ENCODE measurements at places on chromosomes 7 and 10. TPM values are rescaled to one million over a fixed set of nuclear protein-coding genes. Genes with fewer than 3 reads are reported as not detected.
A peak's percentile ranks its signal among the peaks of the same experiment; 100 is the strongest.

DNA sequence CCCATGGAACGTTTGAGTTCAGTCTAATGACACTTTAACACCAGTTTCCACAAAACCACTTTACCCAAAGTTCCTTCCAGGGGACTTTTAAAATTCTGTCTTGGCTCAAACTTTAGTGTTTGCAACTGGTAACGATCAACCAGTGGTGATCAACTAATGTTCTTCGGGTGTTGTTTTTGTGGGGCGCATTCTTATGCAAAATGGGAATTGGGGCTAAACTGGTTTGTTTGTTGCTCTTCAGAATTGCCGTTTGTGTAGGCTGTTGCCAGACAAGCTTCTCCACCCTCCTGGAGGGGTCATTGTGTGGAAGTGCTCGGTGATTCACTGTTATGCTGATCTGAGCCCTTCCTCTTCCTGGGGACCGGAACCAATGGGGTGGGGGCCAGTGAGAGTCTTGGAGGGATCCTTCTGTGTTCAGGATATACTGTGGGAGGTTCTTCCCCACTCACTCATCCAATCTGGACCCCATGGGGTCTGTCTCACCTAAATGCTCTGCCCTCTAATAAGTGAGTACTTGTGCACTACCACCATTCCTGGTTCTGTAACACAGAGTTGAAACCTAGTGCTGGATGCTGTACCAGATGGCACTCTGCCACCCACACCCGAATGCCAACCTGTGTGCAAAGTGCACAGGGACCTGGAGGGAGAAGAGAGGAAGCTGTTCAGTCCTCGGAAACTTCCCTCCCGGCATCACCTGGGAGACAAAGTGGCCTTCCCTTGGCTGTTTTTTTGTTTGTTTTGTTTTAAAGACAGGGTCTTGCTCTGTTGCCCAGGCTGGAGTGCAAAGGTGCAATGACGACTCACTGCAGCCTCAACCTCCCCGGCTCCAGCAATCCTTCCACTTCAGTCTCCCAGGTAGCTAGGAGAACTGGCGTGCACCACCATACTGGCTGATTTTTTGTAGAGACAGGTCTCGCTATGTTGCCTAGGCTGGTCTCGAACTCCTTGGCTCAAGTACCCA is 2.1 kb downstream of the NFE2L3 start:
- peak; percentile 36 for DNase-seq

- DNase-seq = peak; percentile 98
Measured at GRCh38 chr10:24901686-24902399, 50.6 kb downstream of the PRTFDC1 start.

DNA sequence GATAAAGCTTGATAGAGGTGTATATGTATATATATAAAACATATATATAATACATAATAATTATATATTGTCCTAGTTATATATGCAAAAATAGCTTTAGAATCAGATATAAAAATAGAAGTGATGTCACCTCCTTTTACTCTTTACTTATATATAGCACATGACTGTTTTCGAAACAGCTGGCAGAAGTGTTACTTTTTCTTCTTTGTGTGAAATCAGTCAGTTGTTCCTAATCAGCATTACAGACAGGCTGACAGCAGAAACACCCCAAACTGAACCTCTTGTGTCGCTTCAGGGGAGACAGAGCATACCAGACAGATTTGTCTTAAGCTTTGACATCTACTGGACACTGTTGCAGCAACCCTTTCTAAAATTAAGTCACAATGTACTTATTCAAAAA is 684.9 kb upstream of the CELF2 start:
- no peak for DNase-seq

DNA sequence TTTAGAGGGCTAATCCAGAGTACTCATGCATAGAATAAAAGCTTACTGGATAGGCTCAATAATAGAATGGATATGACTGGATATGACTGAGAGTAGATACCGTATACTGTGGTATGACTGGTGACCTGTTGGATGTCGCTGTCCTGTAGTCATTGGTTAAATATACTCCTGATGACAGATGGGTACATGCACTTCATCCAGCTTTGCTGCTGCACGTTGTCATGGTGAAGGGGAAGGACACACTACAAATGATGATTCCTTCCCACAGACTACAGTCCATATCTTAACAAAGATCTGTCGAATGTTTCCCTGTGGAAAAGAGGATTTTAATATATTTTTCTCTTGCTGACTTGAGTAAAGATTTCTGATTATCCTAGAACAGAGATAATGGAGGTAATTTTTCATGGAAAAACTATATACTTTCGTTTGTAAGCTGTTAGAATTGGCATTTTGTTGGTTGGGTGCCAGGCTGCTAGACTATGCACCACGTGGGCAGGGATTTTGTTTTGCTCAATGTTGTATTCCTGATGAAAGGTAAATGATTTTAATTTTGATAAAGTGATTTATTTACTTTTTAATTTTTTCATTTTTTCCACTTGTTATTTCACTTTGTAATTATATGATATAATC is 97.3 kb downstream of the PPP1R9A start:
- peak; percentile 35 for DNase-seq

- no peak for DNase-seq
Measured at GRCh38 chr10:72855790-72856189, 37.7 kb upstream of the OIT3 start.

BUD23 gene
- total RNA-seq = 68.3 TPM

HOXA11 gene
- total RNA-seq = not detected

DNA sequence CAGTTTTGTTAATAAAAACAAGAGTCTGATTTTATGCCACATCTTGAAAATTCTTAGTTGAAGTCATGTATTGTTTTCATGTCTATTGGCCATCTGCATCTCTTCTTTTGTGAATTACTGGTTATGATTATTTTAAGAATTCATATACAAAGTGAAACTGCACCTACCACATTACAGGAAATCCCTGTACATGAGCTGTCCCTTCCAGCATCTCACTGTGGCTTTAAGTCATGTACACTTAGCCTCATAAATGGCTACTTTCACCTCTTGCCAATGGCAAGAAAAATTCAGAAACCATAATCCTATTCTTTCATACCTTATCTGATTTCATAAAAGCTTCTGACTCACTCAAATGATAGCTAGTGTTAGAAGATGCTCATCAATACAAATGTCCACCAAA is 48.6 kb downstream of the CRTAC1 start:
- no peak for DNase-seq

DNA sequence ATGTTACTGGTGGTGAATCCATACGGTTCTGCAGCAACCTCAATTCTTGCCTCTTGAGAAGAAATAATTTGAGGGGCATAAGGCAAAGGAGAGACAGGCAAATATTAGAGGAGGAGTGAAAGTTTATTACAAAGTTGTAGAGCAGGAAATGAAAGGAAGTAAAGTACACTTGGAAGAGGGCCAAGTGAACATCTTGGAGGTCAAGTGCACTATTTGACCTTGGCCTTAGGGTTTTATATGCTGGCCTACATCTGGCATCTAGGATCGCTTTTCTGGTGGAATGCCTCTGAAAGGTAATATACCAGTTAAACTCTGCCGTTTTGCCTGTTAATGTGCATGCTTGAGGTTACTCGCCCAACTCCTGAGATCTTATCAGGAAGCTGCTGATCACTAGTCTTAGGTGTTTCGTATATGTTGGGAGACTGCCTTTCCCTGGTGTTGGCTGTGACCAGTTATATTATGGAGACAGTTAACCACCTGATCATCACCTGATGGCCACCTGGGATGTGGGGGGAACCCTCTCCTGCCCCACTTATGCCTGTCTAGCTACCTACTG is 66.1 kb upstream of the CYP2C18 start:
- no peak for DNase-seq

SCART1 gene
- 0.50 TPM for total RNA-seq

GRCh38 chr7:78346827-78347226 is 548.3 kb downstream of the PHTF2 start:
- no peak for DNase-seq

CACNB2 gene
- 0.46 TPM for total RNA-seq

GRCh38 chr10:1473874-1474273 is 263.5 kb downstream of the ADARB2 start:
- no peak for DNase-seq

SPACDR gene
- total RNA-seq = 2.6 TPM

DNA sequence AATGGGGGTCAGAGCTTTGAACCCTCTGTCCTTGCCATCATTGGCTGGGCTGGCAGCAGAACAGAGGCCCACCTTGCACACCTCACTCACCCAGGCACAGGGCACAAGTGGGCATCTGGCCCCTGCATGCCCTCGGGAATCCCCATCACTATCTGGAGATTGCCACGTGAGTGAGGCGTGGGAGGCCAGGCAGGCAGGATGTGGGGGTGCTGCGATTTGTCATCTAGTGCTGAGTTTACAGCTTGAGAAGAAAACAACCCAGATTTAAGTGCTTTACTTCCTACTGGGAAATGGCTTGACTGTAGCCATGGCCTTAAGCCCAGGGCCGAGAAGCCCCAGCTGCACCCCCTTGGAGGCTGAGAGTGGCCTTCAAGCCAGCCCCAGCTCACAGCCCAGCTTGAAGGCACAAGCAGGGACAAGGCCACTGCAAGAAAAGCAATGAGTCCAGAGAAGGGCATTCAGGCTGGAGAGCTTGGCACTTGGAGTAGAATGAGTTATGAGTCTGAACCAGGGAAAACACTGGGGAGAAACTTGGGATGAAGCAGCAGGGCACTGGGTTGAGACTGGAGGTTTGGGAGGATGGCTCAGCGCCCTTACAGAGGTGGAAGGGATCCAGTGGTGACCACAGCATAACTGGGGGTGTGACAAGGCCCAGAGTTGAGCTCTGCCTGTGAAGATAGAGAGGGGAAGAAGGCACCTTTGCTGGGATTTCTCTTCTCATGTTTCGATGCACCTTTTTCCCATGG is 123.0 kb downstream of the CXCL12 start:
- peak; percentile 36 for DNase-seq
